ENCODE measurements at places on chromosomes 6 and 20.

DNA sequence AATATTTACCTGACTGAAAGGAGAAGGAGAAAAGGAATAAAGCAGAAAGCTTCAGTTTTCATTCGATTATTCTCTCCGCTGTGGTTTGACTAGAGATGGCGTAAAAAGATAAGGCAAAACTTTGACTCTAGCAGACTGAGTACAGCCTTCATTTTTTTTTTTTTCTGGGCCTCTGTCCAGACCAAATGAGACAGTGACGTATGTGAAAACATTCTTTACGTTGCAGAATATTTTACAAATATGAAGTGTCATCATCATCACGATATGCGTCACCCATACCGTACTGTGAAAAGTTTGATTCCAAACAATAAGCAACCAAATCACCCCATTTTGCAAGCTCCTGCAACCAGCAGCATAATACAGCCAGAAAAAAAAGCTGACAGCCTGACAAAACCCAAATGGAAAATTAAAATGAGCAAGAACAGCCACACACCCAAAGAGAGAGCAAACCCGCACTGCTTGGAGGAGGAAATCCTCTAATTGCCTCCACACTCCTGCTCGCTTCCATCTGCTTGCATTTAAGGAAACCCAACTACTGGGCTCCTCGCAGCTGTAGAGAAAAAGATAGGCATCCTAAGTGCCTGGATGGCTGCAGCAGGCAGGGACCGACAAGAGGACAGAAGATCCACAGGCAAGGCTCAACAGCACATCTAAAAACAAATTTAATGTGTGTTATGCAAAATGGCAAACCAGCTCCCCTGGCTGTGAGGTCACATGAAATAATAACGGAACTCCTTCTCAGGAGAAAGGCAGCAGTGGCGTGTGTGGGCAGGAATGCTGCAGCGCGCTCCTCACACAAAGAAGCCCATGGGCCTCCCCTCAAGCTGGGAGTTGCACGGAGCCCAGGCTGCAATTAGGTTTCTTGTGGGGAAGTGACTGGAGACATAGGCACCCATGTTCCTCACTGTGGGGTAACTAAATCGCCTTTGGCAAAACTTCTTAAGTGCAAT lies 113.1 kb downstream of the FYN start:
- DNase-seq: no peak

GRCh38 chr6:143026696-143027449 lies 33.8 kb upstream of the AIG1 start:
- peak; percentile 24 for DNase-seq

DNA sequence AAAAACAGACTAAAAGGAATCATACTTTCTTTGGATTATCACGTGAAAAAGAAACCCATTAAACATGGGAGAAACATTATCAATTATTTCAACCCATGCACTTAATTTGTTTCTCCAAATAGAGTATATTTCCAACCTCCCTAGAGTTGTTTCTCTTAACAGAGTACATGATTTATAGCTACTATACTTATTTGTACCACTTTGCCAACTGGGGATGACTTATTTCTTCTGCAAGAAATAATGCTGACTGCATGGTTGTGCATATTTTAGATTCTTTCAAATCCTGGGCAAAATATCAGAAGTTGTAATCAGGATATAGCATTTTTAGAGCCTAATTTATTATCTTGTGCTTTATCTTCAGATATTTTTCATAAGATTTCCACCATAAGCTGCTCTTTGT lies 629.1 kb upstream of the EYS start:
- no peak for DNase-seq

DNA sequence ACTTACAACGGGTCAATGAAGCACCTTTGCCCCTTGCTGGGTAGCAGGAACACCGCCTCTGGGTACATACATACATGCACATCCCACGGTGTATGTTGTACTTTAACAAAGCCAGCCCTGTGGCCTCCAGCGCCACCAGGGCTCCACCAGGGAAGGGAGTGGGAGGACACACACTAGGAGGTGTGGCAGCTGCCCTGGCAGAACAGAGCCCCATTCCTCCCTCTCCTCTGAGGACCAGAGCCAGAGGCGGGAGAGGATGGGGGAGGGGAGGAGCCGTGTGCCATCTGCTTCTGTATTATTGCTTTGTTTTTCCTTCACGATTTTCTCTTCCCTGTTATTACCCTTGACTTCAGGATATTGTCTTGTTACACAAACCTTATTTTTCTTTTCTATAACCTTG lies 105.8 kb upstream of the TRAF3IP2 start:
- no peak for DNase-seq

- DNase-seq: no peak
These were observed 97.2 kb downstream of the MYLK4 start for GRCh38 chr6:2653369-2654032.

- no peak for DNase-seq
These were observed 10.6 kb downstream of the NOL4L start for GRCh38 chr20:32574296-32575226.

- DNase-seq: no peak
These were observed 602.8 kb upstream of the MMS22L start for GRCh38 chr6:97885828-97886227.

GRCh38 chr6:44047179-44047546 lies 80.1 kb downstream of the MRPL14 start:
- no peak for DNase-seq

DNA sequence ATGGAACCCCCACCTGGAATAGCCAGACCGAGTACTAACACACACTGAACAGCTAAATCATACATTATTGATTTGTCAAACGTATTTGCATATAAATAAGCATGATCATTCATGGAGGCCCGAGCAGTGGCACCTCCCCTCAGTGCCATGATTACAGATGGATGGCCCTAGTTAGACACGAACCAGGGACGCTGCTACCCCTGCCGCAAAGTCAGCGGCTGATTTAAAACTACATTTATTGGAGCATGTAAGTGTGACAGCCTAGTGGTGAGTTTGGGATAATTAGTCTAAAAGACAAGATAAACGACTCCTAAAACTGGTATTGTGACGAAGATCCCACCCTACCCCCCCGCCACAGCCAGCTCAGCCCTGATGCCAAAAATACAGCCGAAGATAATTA lies 159.1 kb upstream of the MAFB start:
- DNase-seq: no peak

GRCh38 chr6:108902382-108902792 lies 54.2 kb downstream of the ARMC2 start:
- no peak for DNase-seq

DNA sequence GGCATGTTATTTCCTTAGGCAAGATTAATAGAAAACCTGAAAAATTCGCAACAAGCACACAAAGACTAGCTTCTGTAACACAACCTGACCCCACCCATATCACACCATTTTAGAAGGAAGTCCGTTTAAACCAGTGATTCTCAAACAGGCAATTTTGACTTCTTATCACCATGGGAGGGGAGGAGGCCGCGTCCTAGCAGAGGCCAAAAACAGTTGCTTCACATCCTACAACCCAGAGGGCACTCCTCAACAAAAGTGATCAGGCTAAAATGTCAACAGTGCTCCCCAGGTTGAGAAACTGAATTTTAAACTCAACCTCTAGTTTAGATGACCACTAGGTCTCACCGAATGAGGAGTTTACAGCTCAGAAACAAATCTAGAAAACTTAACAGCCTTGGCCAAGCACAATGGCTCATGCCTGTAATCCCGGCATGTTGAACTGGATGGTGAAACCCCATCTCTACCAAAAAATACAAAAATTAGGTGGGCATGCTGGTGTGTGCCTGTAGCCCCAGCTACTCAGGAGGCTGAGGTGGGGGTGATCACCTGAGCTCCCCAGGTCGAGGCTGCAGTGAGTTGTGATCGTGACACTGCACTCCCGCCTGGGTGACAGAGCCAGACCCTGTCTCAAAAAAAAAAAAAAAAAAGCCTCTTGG lies 3.4 kb downstream of the SNX5 start:
- DNase-seq: no peak

DNA sequence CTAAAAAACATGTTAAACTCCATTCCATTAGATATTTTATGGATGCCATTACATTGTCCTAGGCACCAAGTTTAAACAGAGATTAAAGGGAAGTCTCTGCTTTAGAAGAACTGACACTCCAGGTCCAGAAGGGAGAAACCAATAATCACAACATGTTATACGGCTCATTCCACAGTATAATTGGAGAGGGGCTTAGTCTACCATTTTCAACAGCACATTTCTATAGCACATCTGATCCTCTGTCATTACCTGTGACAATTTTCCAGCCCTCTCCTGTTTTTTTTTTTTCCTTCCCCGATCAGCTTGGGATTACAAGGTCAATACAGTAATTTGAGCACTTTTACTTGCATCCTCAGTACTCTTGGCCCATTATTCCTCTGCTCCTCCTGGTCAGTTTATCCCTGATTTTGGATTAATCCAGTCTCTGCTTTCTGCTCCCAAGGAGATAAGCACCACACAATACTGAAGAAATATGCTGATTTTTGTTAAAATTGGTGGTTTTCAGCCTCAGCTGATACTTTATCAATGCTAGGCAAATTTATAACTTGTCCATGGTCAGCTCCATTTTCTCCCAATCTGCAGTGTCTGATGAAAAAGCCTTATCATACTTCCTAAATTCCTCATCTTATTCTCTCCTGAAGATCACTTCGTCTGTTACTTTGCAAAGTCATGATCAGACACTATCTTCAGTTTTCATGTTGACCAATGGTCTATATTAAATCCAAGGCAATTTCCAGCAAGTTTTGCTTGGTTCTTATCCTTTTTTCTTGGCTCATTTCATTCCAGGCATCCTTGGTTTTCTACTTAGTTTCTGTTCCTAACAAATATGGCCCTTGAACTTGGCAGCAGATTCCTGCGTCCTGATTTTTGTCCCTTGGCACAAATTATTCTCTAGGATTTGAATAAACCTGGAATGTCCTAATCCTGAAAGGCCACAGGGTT lies 30.8 kb upstream of the SYNCRIP start:
- DNase-seq: no peak

DNA sequence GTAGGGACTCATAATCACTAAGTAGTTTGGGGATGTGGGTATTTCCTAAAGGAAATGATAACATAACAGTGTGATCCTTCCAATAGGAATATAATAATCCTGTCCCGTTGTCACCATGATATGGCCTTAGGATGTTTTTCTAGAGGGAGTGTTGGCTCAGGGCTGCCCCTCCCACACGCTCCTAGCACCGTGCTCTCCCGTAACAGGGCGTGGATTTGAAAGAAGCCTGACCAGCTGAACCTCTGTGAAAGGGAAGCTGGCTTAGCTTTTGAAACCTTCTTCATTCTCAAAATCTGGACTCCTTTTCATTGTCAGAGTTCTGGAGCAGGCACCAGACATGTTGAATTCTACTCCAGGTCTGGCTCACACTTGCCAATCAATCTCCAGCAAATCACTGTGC lies 103.4 kb upstream of the SASH1 start:
- no peak for DNase-seq

- no peak for DNase-seq
These were observed 1.2 kb upstream of the DYNLRB1 start for GRCh38 chr20:34514897-34515483.

GRCh38 chr6:56734335-56734734 lies 91.6 kb upstream of the DST start:
- no peak for DNase-seq

DNA sequence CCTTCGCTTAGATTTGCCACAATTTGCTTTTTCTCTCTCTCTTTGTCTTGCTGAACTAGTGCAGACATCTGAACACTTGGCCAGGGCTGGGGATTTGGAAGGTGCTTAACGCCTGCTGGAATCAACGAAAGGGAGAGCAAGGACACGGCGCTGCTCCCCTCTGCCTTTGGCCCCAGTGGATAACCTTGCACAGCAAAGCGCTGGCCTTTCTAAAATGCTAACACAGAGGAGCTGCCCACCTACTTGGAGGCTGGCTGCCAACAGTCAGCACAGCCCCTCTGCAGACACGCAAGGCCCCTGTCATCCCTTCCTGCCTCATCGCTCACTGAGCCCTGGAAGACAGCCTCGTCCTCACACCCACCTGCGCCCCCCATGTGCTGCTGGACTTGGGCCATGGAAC lies 37.5 kb downstream of the C20orf203 start:
- DNase-seq: no peak

- no peak for DNase-seq
These were observed 139.8 kb downstream of the KHDC1L start for GRCh38 chr6:73085443-73085871.

- DNase-seq: no peak
These were observed 24.9 kb upstream of the ITCH start for GRCh38 chr20:34337982-34338726.

DNA sequence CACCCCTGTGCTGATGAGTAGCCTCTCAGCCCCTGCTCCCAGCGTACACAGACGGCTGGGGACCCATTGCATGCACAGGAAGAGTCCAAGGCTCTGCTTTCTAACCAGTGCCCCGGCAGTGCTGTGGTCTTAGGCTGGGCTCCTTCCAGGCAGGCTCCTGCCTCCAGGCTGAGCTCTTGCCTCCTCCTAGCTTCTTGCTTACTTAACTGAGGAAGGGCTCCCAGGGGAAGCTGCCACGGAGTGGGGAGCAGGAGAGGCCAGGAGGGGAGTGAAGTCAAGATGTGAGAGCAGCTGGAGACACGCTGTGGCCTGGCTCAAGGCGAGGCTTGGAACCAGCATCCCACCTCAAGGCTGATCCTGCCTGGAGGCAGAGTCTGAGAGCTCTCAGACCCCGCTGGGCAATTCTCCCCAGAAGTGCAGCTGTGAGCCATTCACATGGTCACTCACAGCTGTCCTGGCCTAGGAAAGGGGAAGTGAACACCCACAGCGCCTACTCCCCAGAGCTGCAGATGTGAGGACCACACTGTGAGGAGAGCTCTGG lies 141.0 kb downstream of the TBXT start:
- no peak for DNase-seq

Measured in stimulated activated CD4-positive, alpha-beta T cell treated with anti-CD3 and anti-CD28 coated beads, Interleukin-15, amount 100 ng/mL, for 1 hour (primary cell).